ENCODE measurements at places on chromosomes 11 and 22.
A peak's percentile ranks its signal among the peaks of the same experiment; 100 is the strongest.

DNA sequence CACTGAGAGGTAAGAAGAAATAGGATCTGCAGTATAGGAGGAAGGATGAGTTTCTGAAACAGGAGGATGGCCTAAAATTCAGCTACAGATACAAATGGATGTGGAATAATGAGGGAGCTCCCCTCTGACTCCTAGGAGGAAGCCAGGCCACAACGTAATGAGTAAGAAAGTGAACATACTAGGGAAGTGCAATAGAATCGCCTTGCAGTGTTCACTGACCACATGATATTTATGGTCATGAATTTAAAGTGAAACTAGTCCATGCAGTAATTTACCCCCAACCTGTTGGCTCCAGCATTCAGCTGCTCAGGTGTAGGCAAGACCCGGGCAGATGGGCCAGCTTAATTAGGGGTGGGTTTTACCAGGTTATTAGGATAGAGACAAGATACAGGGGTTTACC, 101.7 kb downstream of the DEUP1 start:
- DNase-seq = no peak

DNA sequence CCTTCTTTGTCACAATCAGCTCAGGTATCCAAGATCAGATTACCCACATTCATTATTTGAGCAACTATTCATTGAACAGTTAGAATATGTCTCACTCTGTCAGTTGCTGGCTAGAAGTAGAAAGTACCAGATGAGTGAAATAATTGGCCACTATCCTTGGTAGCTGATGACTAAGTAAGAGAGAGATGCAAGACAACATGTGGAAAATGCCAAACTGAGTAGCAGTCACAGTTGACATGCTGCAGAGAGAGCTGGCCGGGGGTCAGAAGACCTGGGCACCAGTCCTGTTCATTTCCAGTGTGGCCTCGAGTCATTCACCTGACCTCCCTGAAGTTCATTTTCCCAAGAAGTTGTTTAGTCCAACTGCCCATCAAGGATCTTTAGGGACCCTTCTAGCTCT, 22.5 kb upstream of the SMIM35 start:
- DNase-seq = peak; percentile 15

DNA sequence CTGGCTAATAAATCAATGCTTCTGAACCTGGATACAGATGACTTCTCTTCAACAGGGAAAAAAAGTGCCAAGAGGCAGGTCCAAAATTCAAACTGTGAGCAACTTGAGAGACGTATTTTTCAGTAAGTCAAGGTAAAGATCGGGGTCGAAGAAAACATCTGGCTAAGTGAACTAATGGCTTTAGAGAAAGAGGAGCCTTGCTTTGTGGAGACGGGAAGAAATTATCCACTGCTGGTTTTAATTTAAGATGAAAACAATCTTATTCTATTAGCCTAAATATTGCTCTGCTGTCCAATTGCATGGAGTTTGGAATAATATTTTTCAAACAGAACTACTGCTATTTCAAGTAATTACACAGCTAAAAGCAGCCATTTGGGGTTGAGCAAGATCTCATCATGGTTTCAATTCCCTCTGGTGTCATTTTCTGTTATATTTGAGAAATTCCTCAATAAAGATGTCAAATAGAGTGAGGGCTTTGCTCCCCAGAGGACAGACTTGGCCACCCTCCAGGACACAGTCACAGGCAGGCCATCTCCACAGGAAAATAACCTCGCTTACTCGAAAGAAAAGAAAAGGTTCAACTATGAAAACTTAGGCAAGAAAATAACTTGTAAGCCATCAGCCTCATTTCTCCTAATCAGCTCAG, 29.8 kb downstream of the SCUBE1 start:
- peak; percentile 43 for DNase-seq

DNA sequence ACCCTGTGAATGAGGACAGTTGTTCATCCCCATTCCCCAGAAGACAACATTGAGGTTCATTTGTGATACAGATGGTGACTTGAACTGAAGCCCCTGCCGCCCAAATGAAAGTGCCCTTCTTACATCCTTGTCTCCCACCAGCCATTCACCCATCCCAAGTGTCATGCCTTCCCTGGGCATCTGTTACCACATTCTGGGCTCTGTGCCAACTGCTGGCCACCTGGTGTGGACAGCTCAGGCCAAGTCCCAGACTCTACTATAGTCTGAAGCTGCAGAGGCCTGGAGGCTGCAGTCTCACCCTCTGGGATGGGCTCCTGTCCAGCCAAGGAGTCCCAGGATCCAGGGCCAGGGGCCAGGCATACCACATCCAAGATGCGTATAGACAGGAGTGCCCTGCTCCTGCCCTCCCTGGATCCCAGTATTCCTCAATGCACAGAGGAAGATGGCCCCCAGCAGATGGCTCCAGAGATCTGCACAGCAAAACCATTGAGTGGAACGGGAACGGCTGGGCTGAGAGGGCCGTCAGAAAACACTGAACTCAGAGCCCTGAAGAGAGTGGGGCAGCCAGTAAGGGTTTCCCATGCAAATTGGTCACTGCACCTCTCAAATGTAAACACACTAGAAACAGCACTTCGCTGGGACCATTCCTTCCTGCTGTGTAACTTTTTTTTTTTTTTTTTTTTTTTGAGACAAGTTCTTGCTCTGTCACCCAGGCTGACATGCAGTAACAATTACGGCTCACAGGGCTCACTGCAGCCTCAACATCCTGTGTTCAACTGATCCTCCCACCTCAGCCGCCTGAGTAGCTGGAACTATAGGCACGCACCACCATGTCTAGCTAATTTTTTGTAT, 22.8 kb downstream of the ARRB1 start:
- DNase-seq = peak; percentile 77

DNA sequence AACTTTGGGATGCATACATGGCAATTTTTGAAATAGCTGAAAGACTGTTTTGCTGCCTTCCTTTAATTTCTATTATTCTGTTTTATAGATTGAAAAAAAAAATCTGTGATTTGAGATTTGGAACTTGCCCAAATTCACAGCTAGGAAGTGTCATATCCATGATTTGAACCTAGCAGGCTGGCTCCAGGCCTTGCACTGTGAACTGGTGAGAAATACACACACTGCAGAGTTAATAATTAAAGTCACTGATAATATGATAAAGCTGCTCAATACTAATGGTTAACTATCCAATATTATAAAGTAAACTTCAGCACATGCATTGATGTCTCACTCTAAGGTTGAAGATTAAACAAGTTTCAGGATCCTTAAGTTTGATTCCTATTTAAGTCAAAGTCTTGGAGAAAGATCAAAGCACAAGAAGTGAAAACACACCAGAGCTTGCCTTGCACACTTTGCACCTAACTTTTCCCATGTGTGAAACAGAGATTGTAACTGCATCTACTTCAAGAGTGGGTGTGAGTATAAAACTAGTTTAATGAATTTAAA, 150.6 kb upstream of the CCDC179 start:
- DNase-seq = no peak

- no peak for DNase-seq
These were observed 9.9 kb downstream of the PISD start for GRCh38 chr22:31652088-31652487.

DNA sequence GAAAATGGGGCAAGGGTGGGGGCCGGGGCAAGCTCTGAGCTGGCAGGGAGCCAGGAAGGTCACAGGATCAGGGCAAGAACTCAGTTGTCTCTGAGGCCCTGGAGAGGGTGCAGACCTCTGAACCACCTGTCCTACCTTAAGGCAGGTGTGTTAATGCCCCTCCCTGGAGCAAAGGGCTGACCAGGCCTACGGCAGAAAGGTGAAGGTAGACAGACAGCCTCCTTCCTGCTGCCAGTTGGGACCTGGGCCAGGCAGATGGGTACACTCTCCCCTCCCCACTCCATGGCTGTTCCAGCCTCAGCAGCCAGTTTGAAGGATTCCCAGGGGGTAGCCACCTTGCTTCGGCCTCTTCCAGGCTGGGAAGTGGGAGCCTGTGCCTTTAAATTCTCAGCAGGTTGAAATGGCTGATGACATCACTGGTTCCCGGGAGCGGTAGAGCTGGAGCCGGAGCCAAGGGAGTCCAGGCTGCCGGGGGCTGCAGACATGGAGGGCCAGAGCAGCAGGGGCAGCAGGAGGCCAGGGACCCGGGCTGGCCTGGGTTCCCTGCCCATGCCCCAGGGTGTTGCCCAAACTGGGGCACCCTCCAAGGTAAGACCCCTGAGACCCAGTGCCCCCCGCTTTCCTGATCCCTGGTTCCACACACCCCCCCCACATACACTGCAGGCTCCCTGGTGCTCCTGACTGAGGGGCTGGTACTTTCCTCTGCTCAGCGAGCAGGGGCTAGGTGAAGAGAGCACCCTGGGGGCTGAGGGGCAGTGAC, at the start of gene INPP5J:
Gene INPP5J, plus strand, starts transcription at position 435 of the 760 bp plus-strand sequence. Its CDS starts 49 bp downstream, at position 484.
- DNase-seq = peak; percentile 63

DNA sequence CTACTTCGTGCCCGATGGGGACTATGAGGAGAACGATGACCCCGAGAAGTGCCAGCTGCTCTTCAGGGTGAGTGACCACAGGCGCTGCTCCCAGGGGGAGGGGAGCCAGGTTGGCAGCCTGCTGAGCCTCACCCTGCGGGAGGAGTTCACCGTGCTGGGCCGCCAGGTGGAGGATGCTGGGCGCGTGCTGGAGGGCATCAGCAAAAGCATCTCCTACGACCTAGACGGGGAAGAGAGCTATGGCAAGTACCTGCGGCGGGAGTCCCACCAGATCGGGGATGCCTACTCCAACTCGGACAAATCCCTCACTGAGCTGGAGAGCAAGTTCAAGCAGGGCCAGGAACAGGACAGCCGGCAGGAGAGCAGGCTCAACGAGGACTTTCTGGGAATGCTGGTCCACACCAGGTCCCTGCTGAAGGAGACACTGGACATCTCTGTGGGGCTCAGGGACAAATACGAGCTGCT, 751 bp downstream of the FIBIN start:
- DNase-seq = no peak

DNA sequence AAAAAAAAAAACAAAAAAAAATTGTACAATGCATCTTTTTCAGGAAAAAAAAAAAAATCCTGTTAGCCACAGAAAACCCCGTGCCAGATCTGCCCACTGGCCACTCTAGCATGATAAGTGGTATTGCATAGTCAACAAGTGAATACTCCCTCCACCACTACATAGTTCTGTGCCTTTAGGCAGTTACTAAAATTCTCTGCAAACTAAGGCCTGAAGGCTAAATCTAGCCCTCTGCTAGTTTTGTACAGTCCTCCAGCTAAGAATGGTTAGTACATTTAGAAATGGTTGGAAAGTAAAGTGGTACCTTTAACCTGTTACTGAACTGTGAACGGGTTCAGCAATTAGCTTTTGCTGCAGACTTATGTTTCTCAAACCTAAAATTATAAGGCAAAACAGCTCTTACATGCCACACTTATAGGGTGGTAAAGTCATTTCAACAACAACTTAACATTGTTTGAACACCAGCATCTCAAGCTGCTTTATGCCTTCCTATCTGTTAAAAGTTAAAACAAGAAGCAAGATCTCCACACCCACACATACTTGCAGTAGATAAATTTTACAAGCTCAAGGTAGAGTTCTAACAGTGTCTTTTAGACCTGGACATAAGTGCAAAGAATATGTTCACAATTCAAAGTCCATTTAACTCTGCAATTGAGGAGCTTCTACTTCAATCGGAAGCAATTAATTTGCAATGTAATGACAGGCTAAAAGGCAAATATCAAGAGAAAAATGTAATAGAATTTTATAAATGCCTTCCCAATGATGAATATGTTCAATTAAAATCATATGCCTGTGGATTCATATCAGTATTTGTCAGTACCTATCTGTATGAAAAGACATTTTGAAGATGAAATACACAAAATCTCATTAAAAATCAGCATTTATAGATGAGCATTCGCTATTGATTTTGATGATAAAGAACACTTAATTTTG, 7.3 kb downstream of the C11orf71 start:
- no peak for DNase-seq

DNA sequence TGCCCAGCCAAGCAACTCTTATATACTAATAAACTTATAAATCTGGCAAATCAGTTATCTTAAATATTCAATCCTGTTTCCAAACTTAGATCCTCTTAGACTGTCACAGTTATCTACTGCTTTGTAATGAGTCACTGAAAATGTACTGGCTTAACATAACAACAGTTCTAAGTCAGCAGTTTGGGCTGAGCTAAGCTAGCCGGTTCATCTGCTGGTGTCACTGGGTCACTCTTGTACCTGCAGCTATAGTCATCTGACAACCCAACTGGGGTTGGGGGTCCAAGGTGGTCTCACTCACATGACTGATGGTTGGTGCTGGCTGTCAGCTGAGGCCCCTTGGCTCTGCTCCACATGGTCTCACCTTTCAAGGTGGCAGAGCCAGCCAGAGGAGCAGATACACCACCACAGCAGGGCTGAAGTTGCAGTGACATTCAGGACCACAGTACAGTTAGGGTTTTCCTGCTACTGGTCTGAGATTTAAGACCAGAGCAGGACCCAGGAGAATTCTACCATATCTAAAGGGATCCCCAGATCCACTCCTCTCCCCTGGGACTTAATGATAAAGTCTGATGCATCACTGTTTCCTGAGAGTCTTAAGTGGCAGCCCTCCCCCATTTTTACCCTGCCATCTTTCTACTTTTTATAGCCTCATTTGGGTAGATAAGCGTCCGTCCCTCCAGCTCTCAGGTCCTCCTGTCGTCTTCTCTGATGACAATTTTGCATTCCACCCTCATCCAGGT, 7.9 kb upstream of the MACROD1 start:
- peak; percentile 40 for DNase-seq

DNA sequence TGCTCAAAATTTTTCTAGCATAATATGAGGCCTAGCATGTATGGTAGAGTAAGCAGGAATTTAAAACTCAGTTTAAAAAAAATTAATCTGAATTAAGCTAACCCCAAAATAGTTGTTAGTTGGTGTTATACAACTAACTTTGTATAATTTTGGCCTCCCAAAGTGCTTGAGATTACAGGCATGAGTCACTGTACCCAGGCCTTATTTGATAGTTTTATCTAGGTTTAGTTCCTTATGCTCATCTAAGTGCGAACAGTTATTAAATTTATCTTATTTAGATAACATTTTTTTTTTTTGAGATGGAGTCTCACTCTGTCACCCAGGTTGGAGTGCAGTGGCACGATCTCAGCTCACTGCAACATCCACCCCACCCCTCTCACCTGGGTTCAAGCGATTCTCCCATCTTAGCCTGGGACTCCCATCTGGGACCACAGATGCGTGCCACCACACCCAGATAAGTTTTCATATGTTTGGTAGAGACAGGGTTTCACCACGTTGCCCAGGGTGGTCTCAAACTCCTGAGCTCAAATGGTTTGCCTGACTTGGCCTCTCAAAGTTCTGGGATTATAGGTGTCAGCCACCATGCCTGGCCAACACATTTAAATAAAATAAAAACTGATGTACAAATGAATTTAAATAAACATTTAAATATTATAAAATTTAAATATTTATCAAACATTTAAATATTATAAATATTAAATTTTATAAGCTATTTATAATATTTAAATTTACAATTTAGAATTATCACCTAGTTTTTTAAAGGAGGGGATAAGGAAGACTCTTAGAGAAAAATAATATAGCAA, 7.5 kb downstream of the IL18 start:
- DNase-seq = no peak

GRCh38 chr11:42337786-42338455, 878.5 kb upstream of the LRRC4C start:
- peak; percentile 22 for DNase-seq

DNA sequence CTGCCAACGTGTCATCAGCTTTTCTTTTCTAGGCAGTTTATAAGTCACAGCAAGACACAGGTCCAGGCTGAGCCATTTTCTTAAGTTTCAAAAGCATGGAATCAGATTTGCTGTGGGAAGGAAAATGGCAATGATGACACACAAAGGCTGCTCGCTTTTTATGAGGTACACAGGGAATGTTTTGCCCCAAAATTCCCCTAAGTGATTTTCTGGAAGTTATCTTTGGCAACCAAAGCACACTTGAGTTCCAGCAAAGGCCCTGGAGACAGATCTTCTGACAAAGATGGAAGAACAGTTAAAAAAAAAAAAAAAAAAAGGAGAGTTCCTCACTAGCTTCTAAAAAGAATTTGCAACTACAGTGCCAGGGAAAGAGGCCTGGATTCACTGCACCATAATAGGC, 260.8 kb downstream of the LARGE1 start:
- peak; percentile 25 for DNase-seq
